EL (cell line): ENCODE measurements at places on chromosomes 7 and 10.

DNA sequence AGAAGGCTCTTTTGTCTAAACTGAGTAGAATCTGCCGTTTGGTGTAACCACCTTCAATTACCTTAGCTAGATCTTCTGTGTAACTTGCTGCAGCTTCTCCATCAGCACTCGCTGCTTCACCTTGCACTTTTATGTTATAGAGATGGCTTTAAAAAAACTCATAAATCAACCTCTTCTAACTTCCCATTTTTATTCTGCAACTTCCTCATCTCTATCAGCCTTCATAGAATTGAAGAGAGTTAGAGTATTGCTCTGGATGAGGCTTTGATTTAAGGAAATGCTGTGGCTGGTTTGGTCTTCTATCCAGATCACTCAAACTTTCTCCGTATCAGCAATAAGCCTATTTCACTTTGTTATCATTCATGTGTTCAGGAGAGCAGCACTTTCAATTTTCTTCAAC lies 1131.9 kb upstream of the CELF2 start:
- no peak for DNase-seq

GRCh38 chr10:128907155-128907941 lies 559.7 kb upstream of the MGMT start:
- no peak for DNase-seq

- DNase-seq = no peak
These were observed 1149.2 kb upstream of the CELF2 start for GRCh38 chr10:9868499-9868898.

DNA sequence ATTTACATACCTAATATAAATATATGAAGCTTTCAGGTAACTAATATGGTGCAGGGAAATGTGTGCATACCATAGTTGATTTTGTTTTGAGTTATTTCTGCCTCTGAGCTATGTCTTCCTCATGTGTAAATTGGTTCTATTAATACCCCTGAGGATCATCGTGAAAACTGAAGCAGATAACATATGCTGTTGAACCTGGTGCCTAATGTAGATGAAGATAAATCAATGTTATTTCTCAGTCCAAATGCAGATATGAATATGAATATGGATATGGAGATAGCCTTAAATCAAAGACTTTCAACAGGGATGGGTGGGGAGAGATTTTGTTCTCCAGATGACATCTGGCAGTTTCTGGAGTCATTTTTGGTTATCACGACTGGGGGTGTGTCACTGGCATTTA lies 122.3 kb upstream of the ANKRD30A start:
- DNase-seq = no peak

- no peak for DNase-seq
These were observed 113.6 kb downstream of the RNF32 start for GRCh38 chr7:156754201-156754600.

GRCh38 chr7:4399596-4399995 lies 282.5 kb upstream of the FOXK1 start:
- no peak for DNase-seq

DNA sequence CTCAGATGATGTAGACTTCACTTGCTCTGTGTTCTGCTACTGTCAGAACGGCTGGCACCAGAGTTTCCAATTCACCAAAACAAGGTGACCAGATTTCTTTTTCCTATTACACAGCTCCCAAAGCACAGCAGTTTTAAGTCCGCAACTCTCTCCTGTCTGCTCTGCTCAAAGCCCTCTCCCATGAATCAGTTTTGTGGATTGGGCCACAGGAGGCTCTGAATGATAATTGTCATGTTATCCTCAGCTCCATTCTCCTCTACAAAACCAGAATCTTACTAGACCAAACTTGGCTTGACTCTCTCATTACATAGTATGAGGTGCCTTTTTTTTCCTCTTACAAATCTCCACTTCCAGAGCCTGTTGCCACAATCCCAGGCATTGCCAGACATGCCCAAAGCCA lies 223.5 kb downstream of the SNX13 start:
- no peak for DNase-seq

GRCh38 chr7:83468251-83468739 lies 180.6 kb downstream of the SEMA3E start:
- peak; percentile 99 for DNase-seq

DNA sequence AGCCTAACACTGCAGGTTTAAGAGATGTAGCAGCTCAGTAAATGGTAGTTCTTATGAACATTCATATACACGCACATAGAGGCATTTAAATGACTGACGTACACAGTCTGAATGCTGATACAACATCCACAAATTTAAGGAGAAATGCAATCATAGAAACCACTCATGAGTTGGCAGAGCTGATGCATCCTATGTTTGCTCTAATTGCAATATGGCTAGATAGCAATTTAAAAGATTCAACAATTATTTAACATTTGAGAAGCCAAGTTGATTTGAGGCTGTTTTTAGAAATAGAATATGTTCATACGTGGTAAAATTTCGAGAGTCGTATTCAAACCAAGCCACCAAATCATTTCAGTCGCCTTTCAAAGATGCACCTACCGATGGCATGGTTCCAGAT lies 135.6 kb downstream of the PFKFB3 start:
- DNase-seq = no peak

GRCh38 chr7:94532676-94533075 lies 23.1 kb downstream of the CASD1 start:
- no peak for DNase-seq

DNA sequence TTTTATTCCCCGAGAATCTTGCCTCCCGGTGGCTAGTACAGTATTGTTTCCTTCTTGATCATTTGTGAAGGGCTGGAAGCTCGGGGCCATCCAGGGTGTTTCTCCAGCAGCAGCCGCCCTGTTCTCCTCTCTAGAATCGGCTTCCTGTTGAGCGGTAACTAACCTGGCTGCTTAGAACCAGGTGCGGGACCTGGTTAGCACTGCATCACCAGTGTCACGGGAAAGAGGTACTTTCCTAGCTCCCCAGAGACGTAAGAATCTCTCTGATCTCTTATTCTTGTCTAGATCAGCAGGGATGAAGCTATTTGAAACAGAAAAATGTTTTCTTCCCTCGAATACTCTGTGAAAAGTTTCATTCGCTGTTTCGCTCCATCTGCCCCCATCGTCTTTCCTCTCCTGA lies 239.2 kb downstream of the CELF2 start:
- no peak for DNase-seq

DNA sequence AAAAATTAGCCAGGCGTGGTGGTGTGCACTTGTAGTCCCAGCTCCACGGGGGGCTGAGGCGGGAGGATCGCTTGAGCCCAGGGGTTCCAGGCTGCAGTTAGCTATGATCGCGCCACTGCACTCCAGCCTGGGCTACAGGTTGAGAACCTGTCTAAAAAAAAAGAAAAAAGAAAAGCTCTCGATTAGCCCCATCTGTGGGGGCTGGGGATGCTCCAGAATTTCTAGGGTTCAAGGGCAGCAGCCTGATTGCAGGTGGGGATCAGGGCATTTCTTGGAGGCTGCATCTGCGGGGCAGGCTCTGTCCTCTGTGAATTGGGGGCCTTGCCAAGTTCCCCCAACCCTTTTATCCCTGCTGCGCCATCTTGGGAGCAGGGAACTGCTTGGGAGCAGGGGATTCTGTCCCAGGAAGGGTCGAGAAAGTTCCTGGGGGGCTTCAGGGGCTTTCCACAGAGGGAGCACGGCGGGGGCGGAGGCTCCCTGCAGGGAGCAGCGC lies 651 bp upstream of the ARPC1A start:
- DNase-seq = no peak

GRCh38 chr7:29345590-29345989 lies 151.0 kb downstream of the CHN2 start:
- DNase-seq = peak; percentile 6

DNA sequence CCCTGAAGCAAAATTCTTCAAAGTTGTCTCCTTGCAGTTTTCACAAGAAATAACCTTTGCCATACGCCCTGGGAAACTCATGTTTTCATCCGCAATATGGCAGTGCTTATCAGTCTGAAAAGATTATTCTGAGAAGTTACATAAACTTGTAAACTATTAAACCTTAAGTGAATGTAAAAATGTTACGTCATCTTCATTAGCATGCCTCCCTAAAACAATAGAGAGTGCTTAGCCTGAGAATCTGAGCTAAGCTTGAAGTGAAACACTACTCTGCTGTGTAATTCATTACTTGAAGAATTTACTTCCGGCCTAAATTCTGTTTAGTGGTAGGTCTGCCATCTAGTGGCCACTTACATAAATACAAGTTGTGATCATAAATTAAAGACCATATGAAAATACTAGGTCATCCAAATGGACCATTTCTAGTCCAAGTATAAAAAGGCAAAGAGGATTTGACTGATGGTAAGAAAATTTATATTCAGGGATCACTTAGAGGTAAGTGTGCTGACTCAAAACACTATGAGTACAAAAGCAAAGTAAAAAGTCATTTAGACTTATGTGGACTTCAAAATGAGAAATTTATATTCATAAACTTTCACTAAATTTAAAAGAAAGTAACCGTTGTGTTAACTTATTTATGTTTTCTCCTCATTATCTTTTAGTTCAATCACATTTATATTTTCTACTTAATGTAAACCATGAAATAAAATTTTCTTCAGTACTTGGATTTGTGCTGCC lies 745.1 kb upstream of the LRRTM3 start:
- peak; percentile 52 for DNase-seq

DNA sequence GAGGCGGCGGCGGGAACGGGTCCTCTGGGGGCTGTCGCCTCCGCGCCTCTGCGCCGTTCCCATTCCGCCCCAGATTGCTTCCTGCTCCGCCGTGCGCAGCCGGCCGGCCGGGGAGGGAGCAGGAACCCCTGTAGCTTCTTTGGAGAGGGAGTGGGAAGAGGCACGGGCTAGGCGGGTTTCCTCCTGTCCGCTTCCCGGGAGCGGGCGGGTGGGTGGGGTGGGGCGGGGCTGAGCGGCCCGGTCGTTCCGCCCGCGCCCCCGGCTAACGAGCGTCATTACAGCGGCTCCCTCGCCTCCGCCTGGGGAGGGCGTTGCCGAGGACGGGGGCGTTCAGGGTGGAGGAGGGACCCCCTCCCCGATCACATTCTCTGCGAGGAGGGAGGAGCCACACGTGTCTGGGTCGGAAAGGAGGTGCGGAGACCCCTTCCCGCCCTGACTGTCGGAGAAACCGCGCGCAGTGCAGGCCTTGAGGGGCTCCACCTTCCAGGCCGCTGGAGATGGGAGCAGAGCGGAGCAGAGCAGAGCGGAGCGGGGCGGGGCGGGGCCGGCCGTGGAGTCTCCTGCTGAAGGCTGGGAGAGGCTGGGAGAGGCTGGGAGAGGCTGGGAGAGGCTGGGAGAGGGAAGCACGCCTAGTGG lies 39.7 kb downstream of the AGAP3 start:
- DNase-seq = no peak

DNA sequence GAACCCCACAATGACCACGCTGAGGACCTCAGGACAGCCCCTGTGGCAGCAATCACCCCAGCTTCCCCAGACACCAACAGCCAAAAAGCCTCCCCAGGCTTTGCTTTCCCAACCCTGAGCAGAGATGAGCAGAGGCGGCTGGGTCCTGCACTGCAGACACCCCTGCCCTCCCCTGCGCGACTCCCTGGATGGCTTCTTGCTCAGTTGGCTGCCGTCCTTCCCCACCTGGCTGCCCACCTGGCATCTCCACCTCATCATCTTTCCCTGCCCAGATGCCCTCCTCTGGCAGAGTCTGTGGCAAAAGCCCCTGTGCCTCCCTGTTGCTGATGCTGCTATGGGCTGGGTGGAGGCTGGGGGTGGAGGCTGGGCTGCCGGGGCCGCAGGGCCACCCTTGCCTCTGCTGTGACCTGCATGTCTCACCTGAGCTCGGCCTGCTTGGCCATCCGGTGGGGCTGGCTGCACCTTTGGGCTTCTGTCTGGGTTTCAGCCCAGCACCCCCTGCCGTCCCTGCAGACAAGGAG lies 567.7 kb downstream of the TCERG1L start:
- DNase-seq = no peak

GRCh38 chr7:49762666-49763065 lies 10.8 kb upstream of the VWC2 start:
- DNase-seq = no peak

DNA sequence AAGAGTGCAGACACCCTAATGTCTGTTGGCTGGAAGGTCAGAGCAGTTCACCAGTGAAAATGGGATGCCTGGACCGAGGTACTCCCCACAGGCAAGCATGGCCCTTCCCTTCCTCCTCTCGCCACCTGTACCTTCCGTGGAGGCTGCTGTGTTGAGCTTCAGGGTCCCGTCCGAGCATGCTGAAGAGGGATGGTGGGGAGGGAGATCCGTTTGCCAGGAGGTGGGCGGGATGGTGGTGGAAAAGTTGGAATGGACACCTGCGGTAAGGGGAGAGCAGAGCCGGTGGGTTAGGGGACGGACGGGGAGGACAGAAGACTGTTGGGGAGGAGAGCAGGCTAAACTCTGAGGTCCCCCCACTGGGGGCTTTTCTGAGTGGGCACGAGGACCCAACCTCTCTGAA lies 15.9 kb upstream of the ZNF777 start:
- no peak for DNase-seq

GRCh38 chr7:142120524-142120923 lies 9.0 kb downstream of the MGAM2 start:
- no peak for DNase-seq

DNA sequence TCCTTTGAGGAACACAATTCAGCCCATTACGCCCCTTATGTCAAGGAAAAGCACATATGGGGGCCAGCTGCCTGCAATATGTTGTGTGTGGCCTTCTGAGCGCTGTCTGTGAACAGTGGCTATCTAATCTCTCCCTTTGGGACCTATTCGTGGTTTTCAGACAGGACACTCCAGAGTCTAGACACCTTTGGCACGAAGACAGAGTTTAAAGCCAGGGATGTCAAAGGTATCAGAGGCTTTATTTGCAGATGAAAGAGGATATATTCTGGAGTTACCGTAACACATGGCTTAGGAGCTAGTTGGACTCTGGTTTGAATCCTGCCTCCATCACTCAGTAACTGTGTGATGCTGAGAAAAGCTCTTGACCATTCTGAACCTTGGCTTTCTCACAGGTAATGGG lies 14.8 kb upstream of the EEPD1 start:
- DNase-seq = no peak

DNA sequence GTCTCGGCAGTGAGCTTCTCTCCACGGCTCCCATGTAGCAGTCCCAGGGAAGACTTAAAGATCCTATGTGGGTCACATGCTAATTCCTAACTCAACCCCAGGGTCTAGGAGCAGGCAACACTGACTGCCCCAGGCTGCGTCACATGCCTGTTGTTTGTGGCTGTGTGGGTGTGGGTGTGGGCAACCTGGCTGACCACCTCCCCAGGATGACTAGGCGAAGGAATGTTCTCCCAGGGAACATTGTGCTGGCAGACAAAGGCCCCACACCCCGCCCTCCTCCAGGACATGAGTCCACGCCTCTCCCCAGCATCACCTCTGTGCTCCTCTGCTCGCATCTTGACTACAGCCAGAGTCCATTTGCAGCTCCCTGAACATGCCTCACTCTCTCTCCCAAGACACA lies 30.3 kb downstream of the SLC29A3 start:
- DNase-seq = no peak

- DNase-seq = peak; percentile 24
These were observed 189.2 kb upstream of the PODXL start for GRCh38 chr7:131745390-131746248.
